Activated T-cell treated with anti-CD3 and anti-CD28 coated beads, Interleukin-2, amount 50 U/mL, for 72 hours (primary cell): ENCODE measurements at places on chromosomes 5 and 9.

DNA sequence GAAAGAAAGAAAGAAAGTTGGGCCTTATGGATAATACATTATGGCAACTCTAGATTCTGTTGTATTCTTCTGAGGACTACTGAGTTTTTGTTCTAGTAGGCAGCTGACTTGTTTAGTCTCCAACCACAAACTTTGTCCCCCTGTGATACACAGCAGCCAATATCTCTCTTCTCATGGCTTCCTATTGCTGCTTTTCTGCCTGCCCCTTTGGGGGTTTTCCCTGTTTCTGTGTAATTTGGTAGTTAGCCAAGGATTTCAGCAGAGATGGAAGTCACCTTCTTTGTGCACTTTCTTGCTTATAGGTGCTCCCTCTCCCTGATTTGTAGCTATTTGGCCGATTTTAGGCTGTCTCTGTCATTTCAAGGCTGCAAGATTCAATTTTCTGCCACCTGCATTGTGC, 109.6 kb downstream of the FGF1 start:
- DNase-seq = no peak

GRCh38 chr5:109313127-109313526, 96.6 kb downstream of the PJA2 start:
- DNase-seq = no peak

GRCh38 chr5:38548064-38548759, 8.2 kb downstream of the LIFR start:
- no peak for DNase-seq

GRCh38 chr9:69293156-69293555, 31.9 kb upstream of the ENTREP1 start:
- no peak for DNase-seq

DNA sequence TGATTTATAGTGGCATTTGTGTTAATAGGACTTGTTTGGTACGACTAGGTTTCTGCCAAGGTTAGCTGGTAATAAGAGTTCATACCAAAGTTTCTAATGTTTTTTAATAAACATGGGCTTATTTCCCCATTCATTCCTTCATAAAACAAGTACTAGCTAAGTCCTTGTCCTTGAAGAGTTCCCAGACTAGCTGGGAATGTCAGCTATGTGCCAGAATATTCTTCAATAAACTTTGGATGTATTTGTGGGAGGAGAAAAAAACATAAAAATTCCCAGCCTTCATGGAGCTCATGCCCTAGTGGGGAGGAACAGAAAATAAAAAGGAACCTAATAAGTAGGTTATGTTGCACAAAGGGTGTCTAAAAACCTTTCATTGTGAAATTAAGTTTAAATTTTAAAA, 176.9 kb downstream of the DENND1A start:
- no peak for DNase-seq

- DNase-seq = peak; percentile 58
Observed at GRCh38 chr5:141420855-141421488, at the start of gene PCDHGA11. TSS of gene PCDHGA11 (plus strand) at chr5:141421051. CDS start at chr5:141421228, 177 bp downstream.

- DNase-seq = peak; percentile 34
Observed at GRCh38 chr9:130040984-130041647, 1.9 kb downstream of the FNBP1 start.

- no peak for DNase-seq
Observed at GRCh38 chr5:65753189-65753588, 31.2 kb downstream of the NLN start.

GRCh38 chr9:113990975-113991471, 87.1 kb downstream of the AMBP start:
- DNase-seq = no peak

GRCh38 chr9:91210318-91210717, 151.4 kb downstream of the AUH start:
- no peak for DNase-seq
